ENCODE measurements at places on chromosomes 4 and X.
A peak's percentile ranks its signal among the peaks of the same experiment; 100 is the strongest.

GRCh38 chrX:134683351-134684005 is 25.2 kb upstream of the PLAC1 start:
- DNase-seq: no peak

- peak; percentile 33 for DNase-seq
These were observed 58.1 kb upstream of the ENPP6 start for GRCh38 chr4:184275766-184276165.

GRCh38 chr4:16767861-16768260 is 130.6 kb downstream of the LDB2 start:
- DNase-seq: no peak

DNA sequence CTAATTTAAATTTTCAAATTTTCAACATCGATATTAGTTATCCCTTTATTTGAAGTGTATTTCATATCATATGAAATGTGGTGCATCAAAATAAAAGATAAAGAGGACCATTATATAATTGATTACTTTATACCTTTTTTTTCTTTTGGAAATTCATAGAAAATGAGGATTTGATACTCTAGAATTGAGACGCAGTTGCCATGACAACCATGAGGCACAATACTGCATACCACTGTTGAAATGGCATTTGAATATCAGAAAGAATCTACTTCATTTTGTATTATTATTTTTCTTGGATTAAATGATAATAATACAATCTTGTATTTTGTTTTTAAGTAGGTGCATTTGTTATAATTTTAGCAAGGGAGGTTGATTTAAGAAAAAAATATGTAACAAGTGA is 323.1 kb downstream of the PCDH18 start:
- DNase-seq: no peak

DNA sequence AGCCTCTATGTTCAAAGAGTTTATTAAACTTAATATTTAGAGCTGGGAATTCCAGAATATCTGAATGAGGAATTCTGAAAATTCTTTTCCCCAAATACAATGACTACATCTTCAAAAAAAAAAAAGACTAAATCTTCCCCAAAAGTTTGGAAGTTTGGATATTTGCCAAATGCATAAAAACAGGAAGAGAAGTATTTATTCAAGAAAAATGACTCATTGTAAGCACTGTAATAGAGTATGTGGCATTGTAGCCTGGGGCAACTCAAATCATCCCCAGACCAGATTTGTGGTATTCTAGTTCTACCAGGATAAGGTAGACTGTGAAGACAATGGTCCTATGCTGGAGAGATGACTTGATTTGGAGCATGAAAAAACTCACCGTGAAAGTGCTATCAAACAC is 78.5 kb upstream of the PDHA2 start:
- DNase-seq: peak; percentile 76

DNA sequence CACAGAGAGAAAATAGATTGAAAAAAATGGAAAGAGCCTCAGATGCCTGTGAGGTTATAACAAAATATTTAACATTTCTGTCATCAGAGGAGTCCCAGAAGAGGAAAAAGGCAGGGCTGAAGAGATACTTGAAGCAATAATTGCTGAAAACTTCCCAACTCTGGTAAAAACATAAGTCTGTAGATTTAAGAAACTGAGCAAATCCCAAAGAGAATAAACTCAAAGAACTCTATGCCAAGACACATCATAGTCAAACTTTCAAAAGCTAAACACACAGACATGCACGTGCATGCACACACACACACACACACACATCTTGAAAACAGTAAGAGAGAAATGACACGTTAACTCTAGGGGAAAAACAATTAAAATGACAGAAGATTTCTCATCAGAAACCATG is 94.1 kb downstream of the SLC16A2 start:
- DNase-seq: no peak

DNA sequence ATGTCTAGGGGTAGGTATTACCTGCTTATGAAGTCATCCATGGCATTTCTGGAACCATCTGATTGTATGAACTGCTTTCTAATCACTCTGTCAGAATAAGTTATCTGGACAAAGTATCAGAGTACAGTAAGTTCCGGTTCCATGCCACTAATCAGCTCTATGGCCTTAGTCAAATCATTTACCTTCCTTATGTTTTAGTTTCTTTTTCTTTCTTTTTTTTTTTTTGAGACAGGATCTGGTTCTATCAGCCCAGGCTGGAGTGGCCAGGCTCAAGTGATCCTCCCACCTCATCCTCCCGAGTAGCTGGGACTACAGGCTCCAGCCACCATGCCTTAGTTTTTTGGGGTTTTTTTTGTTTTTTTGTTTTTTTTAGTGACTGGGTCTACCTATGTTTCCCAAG is 11.5 kb downstream of the XIAP start:
- DNase-seq: no peak

- peak; percentile 18 for DNase-seq
These were observed 10.5 kb downstream of the PPAT start for GRCh38 chr4:56424697-56425514.

DNA sequence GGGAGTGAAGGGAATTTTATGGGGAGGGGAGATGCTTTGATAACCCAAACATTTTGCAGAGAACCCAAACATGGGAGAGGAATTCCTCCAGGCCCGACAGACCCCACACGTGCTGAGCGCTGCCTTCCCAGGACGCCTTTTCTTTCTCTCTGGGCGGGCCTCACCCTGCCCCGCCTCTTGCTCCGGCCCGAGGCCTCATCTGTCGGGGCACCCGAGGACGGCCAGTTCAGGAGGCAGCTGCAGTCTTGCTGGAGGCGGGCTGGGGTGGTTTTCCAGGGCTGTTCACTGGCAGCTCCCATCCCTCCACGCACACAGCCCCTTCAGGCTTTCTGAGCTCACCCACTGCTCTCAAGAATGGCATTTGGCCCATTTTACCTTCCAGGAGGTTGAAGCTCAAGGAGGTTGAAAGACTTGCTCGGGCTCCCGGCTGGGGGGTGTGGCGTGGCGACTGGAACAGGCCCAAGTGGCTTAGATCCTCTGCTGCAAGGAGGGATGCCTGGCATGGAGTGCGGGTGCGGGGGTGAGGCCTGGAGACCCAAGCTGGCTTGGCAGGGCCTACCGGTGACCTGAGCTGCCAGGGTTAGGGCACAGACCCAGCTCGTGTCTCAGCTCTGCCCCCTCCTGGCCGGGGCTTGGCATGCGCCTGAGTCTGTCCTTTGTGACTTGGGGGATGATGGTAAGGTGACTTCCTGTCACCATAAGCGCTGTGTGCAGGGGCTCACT is 99.2 kb downstream of the PSAPL1 start:
- no peak for DNase-seq

DNA sequence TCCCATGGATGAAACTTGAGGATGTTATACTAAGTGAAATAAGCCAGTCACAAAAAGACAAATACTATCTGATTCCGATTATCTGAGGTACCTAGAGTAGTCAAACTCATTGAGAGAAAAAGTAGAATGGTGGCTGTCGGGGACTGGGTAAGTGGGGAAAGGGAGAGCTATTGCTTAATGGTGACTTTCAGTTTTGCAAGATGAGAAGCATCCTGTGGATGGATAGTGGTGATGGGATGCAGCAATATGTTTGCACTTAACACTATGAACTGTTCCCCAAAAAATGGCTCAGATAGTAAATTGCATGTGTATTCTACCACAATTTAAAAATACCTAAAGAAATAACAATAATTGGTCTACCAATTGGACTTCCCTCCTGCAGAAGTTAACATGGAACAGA is 181.5 kb downstream of the SHROOM3 start:
- DNase-seq: no peak

GRCh38 chr4:71241501-71242288 is 97.1 kb upstream of the SLC4A4 start:
- no peak for DNase-seq

- peak; percentile 39 for DNase-seq
These were observed at the start of gene FGD1 for GRCh38 chrX:54495814-54496516. Gene FGD1 (minus strand): TSS chrX:54496234. CDS start chrX:54495432, 802 bp downstream.

DNA sequence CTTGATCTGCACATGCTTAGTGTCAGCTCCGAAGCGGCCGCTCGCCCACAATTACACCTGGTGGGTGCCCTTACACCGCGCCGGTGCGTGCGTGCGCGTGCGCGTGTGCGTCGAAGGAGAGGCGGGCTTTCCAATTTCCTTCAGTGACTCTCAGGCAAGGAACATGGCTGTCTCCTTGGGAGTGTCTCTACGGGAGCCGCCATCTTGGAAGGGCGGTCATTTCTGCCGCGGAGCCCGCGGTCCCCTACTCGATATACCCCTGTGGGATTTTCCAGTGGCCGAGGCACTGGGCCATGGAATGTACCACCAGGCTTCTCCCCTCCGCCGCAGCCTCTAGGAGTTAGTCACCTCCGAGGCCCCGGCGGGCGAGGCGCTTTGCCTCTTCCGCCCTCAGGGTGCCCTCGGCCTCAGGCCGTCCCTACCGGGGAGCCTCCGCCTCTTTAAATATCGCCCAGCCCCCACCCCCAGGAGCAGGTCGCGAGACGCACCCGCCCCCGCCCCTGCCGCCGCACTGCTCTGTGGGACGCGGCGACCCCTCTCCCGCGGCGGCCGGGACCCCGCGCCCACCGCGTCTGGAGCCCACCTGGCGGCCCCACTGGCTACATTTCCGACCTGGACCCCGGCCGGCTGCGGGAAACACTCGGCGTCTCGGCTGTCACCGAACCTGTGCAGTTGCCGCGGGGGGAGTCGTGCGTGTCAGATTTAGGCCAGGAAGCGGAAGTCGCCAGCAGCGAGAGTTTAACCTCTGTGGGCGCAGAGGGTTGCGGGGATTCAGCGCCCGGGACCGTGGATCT is at the start of gene ZNF41:
Gene ZNF41 (minus strand): TSS at position 711 of the 794 bp plus-strand sequence. CDS start 15,741 bp downstream, outside the sequence.
- DNase-seq: peak; percentile 79

DNA sequence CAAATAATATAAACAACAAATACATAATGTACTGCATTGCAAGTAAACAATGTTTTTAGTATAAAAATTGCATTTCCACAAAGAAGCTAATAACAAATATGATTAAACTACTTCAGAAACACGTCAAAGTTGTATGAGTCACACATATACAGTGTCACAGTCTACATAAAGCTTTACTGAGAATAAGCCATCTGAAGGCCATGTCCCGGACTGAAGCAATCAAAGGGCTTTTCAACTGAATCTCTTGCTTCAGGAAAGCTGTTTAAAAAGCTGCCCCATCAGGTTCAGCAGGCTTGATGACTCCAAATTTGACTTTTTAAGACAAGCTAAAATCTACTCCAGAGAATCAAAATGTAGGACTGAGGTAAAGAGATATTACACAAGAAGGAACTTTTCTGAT is 1476.8 kb downstream of the ADGRL3 start:
- no peak for DNase-seq

- no peak for DNase-seq
These were observed 16.4 kb upstream of the PGRMC2 start for GRCh38 chr4:128303986-128304385.

- no peak for DNase-seq
These were observed 1005.9 kb upstream of the ADGRL3 start for GRCh38 chr4:60194214-60194613.

GRCh38 chrX:39665830-39666518 is 431.8 kb downstream of the BCOR start:
- no peak for DNase-seq

DNA sequence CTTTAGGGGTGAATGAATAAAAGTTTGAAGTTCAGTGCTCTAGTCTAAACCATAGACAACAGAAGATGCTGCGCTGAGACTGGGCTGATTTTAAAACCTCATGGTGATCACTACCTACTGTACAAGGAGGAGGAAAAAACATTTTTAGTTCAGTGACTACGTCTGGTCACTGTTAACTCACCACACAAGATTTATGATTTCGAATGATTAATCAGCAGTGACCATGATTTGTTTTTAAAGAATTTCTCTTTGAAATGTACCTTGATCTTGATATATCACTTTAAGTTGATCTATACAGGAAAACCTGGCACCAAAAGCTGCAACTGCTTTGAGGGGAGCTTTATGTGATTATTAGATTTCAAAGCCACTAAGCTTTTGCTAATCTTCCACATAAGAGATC is 286.3 kb downstream of the PDGFC start:
- DNase-seq: peak; percentile 13

- no peak for DNase-seq
These were observed 40.7 kb downstream of the KLHL2 start for GRCh38 chr4:165248102-165248501.

GRCh38 chr4:31687717-31688342 is 967.7 kb downstream of the PCDH7 start:
- DNase-seq: no peak

DNA sequence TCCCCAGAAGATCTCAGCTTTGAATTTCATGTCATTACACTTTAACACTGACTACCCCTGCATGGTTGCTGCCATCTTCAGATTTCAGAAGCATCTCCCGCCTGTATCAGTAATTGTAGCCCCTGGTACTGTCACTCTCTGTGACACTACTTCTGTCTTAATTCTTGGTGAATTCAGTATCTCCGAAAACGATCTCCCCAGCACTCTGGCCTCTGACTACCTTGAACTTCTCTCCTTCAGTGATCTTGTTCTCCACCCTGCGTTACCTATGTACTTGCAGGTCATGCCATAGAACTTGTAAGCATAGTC is 53.8 kb upstream of the ABCG2 start:
- no peak for DNase-seq

GRCh38 chr4:112378858-112379257 is 81.7 kb downstream of the ALPK1 start:
- DNase-seq: no peak

DNA sequence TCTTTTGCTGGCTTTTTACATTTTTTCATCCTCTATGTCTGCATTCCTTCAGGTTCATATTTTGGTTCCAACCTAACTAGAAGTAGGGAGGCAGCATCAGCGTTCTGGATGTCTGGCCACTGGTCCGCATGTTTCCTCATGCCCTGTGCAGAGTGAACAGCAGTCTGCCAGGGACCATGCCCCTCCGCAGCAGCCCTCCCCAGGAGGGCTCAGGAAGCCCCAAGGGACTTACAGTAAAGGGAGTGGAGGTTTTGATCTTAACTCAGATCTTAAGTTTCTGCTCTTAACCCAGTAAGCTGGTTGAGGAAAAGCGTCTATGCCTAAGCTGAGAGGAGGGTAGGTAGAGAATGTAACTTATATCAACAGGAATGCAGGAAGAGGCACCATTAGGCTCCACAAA is 45.0 kb upstream of the LEF1 start:
- DNase-seq: no peak

DNA sequence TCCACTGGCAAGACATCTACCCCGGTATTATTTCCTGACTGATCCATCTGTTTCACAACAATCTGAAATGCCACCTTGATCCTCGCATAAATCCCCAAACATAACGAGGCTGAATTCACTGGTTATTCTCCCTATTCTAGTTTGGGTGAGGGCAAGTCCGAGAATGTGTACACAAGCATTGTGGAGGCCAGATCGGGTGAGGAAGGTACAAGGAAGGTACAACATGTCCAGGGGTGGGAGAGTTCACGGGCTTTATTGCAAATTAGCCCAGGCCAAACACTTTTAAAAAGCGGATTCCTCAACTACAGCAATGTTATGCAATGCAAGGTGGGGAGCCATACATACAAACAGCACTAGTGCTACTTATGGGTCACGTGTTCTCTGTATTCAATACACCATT is 82.0 kb upstream of the STS start:
- DNase-seq: no peak

DNA sequence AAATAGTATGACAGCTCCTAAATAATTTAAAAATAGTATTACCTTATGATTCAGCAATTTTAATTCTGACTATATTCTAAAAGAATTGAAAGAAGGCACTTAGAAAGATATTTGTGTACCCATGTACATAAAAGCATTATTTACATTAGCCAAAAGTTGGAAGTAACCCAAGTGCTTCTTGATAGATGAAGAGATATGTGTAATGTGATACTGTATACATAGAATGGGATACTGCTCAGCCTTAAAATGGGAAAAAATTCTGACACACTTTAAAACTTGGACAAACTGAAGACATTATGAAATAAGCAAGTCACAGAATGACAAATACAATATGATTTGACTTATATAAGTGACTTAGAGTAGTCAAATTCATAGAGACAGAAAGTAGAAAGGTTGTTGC is 112.2 kb downstream of the IDS start:
- DNase-seq: no peak

Data from A172 (cell line).